ENCODE measurements at places on chromosomes 5 and 9. TPM values are rescaled to one million over a fixed set of nuclear protein-coding genes. Genes with fewer than 3 reads are reported as not detected.

- no peak for DNase-seq
These were observed 7.4 kb upstream of the GSN start for GRCh38 chr9:121260457-121261106.

- DNase-seq = no peak
These were observed 478 bp upstream of the SETD9 start for GRCh38 chr5:56908942-56909293.

DNA sequence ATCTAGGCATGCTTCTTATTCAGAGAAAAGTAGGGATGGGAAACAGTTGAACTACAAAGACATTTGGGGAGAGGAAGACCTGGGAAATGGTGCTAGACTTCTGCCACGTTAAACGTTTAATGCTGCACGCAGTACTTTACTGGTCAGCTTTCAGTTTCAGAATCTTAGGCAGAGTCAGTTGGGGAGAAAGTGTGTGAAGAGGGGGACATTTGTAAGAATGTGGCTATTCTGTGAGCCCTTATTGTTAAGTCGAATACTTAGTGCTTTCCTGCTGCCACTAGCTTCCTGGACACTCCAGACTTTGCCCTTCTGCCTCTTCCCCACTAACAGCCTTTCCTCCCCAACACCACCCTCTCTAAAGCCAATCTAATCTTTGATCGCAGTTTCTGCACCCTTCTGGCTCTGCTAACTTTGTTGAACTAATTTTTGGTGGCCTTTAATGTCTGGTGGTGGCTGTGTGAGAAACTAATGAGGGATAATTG is 6.1 kb downstream of the CYSTM1 start:
- DNase-seq = no peak

WDR38 gene
- total RNA-seq = not detected

PCDHGA6 gene
- total RNA-seq = 1.6 TPM

TERT gene
- not detected for total RNA-seq

DNA sequence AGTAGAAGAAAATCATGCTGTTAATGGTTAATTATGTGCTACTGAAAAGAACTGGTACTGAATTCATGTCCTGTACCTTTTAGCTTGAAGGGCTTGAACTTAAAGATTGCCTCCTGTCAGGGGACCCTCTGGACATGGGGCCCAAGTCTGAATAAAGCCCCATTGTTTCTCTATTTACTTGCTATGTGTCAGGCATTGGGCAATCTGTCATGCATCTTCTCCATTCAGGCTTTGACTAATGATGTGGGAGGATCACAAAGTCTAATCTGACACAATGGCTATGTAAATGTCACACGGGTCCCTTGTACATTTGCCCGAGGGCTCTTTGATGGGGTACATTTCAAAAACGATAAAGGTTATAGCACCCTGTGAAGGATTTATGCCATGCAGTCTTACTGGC is 64.0 kb upstream of the TUSC1 start:
- no peak for DNase-seq

PLEKHG4B gene
- total RNA-seq = not detected

DNA sequence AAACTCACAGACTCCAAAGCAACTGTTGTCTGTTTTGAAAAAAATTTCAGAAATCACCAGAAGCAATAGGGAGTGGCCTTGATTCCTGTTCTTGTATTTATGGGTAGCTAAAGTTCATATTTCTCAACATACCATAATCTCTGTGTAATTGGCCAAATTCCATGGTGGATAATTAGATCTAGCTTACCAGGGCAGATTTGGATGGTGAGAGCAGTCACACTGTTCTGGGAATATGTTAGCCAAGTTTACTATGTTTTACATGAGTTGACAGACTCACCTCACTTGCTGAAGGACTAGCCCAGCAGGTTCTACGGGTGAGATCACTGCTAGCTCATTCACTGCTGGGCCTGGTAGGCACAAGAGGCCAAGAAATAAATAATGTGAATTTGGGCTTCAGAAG is 32.7 kb upstream of the CDKN2B start:
- no peak for DNase-seq

SLC4A9 gene
- not detected for total RNA-seq

GAPT gene
- total RNA-seq = 0.60 TPM

DNA sequence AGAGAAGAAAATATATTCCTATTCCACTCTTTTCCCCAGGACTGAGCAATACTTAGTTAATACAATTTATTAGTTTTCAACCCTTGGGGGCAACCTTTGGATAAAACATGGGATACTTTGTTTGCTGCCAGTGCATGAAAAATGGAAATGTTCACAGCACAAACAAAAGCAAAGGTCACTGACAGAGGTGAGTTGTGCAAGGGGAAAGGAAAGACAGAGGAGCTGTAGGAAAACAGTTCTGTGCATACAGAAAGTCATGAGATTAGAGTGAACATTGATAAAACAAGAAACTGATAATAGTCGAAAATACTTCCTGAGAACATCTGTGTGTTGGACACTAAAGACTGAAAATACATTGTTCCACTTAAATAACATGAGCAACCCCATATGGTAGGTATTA is 779.8 kb downstream of the TLE4 start:
- DNase-seq = no peak
